ENCODE measurements at places on chromosomes 12 and 14.

- DNase-seq: no peak
Observed at GRCh38 chr14:90273532-90273931, 17.2 kb downstream of the PSMC1 start.

GRCh38 chr14:60974090-60974651 is 6.7 kb downstream of the TRMT5 start:
- no peak for DNase-seq

- DNase-seq: no peak
Observed at GRCh38 chr12:43370263-43370662, 181.7 kb downstream of the ADAMTS20 start.

GRCh38 chr12:113333877-113334785 is 778 bp downstream of the SLC8B1 start:
- no peak for DNase-seq

GRCh38 chr12:92404921-92405320 is 259.3 kb upstream of the BTG1 start:
- DNase-seq: no peak

GRCh38 chr12:8847435-8847834 is 25.0 kb downstream of the A2ML1 start:
- DNase-seq: no peak

GRCh38 chr12:104641862-104642261 is 185.1 kb downstream of the CHST11 start:
- no peak for DNase-seq

DNA sequence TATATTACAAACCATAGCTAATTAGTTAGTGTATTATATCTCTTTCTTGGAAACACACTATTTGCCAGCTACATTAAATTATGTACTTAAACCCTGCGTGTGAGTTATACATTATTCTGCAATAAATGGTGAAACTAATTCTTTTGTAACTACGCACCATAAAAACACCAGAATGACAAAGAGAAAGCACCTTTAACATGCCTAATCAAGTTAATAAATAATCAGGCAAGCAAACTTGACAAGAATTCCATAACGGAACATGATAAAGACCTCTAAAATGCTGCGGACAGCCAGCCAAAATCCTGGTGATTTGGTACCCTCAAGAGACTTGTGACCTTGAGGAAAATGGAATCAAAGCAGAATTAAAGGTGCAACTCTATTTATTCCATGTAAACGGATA is 375.3 kb upstream of the KITLG start:
- no peak for DNase-seq

GRCh38 chr14:53652068-53652467 is 304.6 kb downstream of the BMP4 start:
- DNase-seq: no peak

DNA sequence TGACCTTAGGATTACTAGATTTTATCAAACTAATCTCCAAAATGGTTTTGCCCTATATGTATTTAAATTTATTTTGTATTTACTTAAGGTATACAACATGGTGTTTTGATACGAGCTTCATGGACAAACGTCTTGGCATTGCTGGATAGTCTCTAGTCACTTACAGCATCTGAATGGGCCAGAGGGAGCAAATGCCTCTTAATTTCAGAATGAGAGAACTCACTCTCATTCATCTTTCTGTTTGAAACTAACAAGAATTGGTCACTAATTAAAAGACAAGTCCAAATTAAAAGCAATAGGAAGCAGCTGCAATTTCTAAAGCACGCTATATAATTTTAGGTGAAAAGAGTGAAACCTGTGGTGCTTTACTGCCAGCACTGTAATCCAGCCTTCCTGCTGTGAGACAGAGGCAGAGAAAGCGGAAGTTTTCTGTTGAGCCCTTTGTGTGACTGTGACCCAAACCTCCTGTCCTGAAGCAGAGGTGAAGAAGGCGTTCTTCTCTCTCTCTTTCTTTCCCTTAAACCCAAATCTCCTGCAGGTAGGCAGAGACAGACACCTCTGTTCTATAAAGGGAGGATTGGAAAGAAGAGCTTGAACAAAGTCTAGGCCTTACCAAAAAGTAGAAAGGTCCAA is 184.6 kb upstream of the NAV3 start:
- no peak for DNase-seq

DNA sequence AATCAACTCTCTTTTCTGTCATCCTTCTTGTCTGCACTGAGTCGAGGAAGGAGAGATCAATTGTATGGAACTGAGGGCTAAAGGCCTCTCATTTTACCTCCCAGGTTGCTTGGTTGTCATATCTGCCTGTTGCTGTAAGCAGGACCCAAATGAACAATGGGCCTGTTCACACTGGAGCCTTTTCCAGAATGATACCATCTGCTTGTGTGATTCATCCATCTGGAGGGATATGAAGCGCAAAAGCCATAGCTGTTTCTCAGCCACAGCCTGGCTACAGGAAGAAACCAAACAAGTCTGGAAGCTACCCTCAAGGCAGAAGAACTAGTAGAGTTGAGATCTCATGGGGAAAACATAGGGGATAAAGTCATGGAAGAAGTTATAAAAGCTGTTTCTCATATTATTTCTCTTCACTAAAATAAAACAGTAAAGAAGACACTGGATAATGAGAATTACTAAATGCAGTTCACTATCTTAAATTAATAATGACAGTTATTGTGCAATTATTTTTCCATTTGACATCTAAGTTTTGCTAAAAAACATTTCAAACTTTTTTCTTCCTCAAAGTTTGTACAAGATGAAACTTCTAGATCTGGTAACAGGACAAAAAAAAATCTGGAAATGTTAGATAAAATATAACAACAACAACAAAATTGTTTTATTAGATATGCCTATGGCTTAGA is 106.3 kb downstream of the SPTSSA start:
- DNase-seq: no peak

GRCh38 chr14:102096569-102097188 is 9.8 kb upstream of the HSP90AA1 start:
- DNase-seq: peak; percentile 99

DNA sequence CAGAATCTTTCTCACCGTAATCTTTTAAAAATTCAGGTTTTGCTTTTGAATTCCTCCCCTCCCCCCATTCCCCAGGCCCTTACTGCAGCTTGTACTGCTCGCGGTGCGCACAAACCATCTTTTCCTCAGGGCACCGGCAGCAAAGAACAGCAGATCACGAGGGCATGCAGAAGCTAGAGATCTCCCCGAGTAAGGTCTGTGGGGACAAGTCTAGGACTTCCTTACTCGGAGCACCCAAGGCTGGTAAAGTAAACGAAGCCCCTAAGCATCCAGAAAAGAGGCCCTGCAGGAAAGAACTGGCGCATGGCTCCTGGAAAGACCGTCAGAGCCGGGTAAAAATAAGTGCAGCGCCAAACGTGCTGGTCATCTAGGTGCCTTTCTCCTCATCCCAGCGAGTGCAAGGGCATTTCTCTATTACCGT is 727 bp downstream of the LDHB start:
- DNase-seq: no peak

GRCh38 chr12:91717804-91718203 is 427.8 kb downstream of the BTG1 start:
- no peak for DNase-seq

DNA sequence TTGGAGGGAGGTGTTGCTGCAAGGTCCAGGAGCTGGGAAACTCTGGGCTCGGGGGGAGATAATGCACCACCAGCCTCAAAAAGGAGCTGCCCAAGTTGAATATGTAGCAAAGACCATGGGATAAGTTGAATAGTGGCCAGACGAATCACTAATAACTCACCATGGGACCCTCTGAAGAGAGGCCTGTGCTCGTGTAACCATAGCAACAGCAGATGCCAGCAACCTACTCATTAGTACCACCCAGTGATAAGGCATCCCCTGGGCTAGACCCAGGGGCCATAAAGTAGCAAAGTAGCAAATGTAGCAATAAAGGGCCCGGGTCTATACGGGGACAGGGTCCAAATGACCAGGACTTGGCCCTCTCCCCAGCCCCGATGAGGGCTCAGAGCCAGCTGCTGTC is 328.0 kb downstream of the DPF3 start:
- no peak for DNase-seq

GRCh38 chr12:4779749-4780148 is 59.5 kb downstream of the GALNT8 start:
- no peak for DNase-seq

DNA sequence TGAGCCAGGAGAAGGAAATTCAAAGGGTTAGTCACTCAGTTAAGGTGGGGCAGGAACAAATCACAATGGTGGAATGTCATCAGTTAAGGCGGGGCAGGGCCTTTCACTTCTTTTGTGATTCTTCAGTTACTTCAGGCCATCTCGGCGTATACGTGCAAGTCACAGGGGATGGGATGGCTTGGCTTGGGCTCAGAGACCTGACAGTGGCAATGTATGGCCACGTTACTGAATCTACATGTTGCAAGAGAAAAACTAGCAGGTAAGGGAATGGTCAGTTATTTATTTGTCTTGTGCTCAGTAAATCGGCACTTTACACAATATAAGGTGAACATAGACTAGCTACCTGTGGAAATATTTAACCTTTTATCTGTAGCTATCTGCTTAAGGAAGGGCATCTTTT is 11.9 kb downstream of the SLCO1B3 start:
- no peak for DNase-seq

DNA sequence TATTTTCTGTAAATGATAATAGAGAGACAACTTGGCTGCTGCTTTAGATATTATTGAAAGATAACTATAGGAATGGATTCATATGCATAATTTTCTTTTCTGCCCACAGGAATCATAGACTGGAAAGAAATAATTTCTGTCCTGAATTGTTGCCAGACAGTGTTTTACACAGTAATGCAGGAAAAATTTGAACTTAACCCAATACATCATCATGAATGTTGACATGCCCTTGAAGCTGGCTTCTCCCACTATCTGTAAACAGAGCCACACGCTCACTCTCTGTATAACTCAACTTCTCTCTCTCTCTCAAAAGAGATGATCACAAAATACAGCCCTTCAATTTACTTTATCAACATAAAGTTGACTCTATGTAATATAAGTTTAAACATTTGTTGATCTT is 56.6 kb downstream of the PAX9 start:
- no peak for DNase-seq

- DNase-seq: no peak
Observed at GRCh38 chr12:25362646-25363045, 111.9 kb upstream of the KRAS start.

DNA sequence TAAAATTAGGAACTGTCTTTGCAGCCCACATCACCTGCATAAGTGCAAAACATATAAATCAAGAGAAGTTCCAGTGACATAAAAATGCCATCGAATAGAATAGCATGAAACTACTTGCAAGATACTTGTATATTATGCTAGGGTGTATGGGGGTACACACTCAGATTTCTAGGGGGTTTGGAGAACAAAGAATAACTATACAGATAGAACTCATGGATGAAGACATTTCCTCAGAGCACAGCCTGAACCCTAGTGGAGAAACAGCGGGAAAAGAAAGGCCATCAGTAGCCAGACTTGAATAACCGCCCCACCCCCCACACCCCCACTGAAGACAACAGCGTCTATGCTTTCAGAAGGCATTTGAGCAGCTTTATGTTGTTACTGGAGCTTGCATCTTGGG is 425.8 kb downstream of the NPAS3 start:
- no peak for DNase-seq

DNA sequence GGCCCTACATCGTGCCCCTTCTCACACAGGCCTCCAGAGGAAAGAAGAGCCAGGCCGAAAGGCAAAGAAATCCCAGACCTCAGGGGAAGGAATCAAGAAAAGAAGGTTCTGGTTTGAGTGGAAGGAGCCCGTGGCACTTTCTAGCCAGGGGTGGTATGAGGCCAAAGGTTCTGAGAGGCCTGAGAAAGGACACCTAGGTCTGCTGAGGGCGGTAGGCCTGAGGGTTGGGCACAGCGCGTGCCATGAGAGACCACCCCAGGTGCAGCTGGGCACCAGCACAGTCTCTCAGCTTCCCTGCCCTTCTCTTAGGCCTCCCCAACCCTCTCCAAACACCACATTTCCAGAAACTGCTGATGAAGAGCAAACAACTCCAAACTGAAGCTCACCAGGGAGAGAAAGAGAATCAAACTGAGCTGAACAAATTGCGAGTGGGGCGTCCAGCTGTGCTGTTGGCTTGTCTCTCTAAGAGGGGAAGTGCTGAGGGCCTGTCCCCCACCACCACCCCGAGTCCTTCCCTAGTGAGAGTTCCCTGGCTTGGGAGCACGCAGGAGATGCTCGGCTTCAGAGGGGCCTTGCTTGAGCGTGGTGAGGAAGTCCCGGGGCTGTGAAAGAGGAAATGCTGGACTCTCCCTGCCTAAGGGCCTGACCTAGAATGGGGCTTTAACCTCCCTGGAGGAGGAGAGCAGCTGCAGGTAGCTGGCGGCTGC is 184.8 kb downstream of the ZFP36L1 start:
- DNase-seq: no peak

- no peak for DNase-seq
Observed at GRCh38 chr14:22830443-22831010, 840 bp downstream of the MRPL52 start.

DNA sequence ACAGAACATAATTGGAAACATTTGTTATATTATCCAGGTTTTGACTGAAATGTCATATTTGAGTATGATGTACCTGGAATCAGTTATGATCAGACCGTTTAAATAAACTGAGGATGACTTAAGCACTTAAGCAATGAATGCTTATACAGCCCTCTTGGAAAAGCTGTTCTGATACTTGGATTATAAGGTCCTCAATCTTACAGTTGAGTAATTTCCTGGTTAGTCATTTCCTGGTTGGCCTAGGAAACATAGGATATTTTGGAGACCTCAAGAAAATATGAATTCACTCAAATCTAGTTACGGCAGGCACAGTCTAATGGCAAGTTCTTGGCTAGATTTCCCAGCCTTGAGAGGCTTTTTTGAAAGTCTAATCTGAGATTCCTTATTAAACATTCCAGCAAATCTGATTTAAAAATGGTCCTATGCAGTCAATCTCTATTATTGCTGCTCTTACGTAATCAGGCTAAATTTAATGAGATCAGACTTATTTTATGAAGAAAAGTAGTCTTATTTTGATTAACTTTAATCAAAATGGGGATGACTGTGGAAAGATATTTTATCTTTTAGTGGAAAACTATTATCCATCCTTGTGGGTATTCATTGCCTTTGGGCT is 447.2 kb downstream of the SNAPC1 start:
- DNase-seq: no peak

Data from omental fat pad (tissue), 4 donors.